Kasumi-1 (cell line): ENCODE measurements at places on chromosomes 5 and 9.
A peak's percentile ranks its signal among the peaks of the same experiment; 100 is the strongest.

GRCh38 chr5:107331882-107332281 lies 338.9 kb downstream of the EFNA5 start:
- DNase-seq = no peak

GRCh38 chr5:17448877-17449276 lies 49.2 kb upstream of the TAF11L2 start:
- no peak for DNase-seq

GRCh38 chr5:36882250-36882649 lies 5.7 kb downstream of the NIPBL start:
- DNase-seq = peak; percentile 21

- no peak for DNase-seq
Measured at GRCh38 chr5:61999371-61999770, 306.6 kb upstream of the KIF2A start.

GRCh38 chr9:133403766-133404453 lies 13.9 kb downstream of the REXO4 start:
- DNase-seq = no peak

DNA sequence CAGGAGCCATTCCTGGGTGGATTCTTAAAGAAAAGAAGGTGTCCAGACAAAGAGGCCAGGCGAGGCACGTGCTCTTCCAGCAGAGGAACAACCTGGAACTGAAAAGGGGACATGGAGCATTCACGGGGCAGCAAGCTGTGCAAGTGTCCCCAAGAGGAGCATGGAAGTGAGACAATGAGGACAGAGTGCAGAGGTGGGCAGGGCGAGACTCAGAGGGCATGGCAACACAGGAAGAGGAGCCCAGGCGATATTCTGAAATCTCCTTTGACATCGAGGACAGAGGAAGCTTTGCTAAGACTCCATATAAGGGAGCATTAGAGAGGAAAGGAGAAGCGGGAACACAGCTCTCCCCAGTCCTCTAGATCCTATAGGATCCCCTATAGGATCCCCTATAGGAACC lies 29.4 kb upstream of the SPATA31E1 start:
- DNase-seq = no peak

DNA sequence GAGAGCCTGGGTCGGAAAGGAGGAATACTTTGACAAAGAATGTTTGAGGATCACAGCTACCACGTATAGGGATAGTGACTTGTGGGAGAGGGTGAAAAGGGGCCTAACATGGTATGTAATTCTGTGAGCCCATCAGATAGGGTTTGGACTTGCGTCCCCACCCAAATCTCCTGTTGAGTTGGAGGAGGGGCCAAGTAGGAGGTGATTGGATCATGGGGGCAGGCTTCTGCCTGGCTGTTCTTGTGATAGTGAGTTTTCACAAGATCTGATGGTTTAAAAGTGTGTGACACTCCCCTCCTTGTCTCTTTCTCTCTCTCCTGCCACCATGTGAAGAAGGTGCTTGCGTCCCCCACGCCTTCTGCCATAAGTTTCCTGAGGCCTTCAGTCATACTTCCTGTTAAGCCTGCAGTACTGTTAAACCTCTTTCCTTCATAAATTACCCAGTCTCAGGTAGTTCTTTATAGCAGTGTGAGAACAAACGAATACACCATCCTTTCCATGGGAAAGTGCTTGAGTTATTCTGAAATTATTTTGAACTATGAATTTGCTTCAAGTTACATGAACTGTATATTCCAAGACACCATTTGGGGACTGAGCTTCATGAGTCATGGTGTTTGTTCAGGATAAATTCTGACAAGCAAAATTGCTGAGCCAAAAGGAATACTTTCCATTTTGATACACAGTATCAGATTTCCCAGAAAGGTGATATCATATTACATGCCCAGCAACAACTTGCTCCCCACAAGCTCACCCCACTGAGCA lies 68.8 kb upstream of the SSBP2 start:
- no peak for DNase-seq

GRCh38 chr5:158820891-158821290 lies 278.8 kb downstream of the EBF1 start:
- no peak for DNase-seq
